ENCODE measurements at places on chromosomes 7 and 10.

GRCh38 chr7:48471196-48471595 is 299.9 kb downstream of the ABCA13 start:
- no peak for DNase-seq

DNA sequence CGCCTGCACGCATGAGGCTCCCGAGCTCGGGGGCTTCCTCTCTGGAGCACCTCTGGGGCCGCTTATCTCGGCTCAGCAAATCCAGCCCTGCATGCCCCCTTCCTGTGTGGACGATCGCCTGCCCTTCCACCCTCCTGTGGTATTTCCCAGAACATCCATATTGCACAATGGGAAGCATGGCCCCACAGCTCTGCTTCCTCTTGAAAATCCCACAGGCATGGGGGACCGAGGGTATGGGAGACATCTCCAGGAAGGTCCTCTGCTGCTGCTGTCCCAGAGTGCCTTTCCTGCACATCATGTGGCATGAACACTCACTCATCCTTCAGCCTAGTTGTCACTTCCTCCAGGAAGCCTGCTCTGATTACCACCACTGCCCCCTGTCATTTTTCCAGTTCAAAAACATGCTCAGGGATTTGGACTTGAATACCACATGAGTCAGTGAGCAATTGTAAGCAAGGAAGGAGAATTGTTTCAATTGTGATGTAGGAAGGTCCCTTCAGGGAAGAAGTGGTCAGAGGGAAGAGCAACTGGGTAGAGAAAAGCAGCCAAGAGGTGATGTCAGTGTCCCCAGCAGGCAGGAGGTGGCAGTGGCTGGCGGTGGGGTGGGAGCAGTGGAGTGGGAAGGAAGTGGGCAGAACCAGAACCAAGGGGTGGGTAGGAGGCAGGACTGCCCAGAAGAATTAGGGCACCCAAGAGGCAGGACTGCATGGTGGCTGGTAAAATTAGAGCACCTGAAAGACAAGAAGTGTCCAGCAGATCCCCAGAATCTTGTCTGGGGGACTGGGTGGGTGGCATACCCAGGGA is 67.5 kb upstream of the ZMIZ1 start:
- no peak for DNase-seq

- no peak for DNase-seq
Observed at GRCh38 chr10:50464004-50464409, 159.7 kb downstream of the SGMS1 start.

DNA sequence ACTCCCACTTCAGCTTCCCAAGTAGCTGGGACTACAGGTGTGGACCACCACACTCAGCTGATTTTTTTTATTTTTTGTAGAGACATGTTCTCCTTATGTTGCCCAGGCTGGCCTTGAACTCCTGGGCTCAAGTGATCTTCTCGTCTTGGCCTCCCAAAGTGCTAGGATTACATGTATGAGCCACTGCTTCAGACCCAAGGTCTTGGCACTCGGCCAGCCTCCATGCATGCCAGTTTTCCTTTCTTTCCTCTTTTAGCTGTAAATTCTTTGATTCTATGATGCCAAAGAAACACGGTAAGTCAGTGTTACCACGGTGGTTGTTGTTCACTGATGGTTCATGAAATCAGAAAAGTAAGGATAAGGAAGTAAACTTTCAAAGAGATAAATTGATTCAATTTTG is 3.0 kb upstream of the MGAM start:
- DNase-seq: no peak

DNA sequence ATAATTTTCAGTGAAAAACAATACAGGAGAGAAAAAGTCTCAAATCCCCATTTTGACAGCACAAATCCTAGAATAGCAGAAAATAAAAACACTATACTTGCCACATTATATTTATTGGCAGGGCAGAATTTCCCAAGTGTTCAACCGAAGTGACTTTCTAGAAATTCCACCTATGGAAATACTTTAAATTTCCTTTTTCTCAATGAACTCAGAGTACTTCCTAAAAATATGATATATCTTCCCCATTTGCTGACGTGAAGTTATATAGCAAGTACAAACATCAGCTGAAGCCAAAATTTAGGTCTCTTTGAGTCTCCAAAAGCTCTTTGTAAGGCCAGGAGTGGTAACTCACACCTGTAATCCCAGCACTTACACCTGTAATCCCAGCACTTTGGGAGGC is 83.3 kb downstream of the NT5C2 start:
- no peak for DNase-seq

DNA sequence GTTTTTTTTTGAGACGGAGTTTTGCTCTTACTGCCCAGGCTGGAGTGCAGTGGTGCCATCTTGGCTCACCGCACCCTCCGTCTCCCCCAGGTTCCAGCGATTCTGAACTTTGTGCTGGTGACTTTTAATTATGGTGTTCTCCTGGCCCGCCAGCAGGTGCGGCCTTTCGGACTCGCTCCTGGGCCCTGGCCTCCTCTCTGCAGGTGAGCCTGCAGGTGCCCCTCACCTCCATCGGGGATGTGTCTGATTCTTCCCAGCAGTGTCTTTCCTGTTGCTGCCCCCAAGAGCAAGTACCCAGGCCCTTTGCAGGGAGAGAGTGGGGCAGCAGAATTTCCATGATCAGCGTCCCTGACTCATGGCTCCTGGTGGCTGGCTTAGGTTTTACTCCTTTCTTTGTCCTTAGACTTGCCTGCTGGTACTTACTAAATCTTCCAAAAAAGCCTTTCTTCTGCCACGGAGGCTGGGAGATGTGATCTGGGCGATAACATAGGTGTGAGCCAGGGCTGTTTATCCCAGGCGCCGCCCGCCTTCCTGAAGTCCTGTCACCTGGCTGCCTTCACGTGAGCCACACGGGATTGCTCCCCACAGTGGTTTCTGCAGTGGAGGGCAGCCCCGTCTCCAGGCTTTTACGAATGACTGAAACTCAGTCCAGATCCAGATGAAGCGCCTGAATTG is 10.7 kb downstream of the WIPI2 start:
- no peak for DNase-seq

DNA sequence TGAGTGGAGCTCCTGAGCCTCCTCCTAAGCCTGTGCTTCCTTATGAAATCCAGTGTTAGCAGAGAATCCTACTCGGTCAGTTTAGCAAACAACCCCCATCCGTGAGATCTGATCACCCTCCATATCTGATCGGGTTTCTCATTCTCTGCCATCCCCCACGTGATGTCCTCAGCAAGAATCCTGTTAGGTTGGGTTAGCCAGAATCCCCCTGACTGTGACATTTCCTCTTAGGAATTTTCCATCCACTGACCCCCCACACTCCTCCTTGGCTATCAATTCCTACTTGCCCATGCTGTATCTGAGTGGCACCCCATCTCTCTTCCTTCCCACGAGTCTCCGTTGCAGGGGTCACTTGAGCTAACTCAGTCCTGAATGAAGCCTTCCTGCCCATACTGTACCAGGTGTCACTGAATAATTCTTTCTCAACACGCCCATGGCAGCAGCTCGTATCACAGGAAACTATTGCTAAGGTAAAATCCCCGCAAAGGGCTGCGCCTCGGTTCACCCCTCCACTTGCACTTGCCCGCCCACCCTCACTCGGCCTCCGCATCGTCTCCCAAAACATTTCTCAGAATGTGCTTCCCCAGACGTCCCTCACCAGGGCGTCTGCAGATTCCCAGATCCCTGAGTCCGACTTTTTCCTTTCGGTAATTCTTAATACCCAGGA is 44.1 kb downstream of the MYOF start:
- DNase-seq: no peak

- DNase-seq: no peak
Observed at GRCh38 chr10:37314862-37315261, 189.5 kb downstream of the ANKRD30A start.

DNA sequence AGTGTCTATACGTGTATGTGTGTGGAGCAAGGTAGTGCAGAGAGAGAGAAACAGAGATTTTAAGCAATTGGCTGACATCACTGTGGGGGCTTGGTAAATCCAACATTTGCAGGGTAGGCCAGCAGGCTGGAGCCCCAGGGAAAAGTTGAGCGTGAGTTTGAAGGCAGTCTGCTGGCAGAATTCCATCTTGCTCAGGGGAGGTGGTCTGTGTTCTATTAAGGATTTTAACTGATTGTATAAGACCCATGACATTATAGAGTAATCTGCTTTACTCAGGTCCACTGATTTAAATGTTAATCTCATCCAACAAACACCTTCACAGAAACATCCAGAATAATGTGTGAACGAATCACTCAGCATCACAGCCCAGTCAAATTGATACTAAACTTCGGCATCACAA is 912.9 kb downstream of the GRM8 start:
- no peak for DNase-seq

DNA sequence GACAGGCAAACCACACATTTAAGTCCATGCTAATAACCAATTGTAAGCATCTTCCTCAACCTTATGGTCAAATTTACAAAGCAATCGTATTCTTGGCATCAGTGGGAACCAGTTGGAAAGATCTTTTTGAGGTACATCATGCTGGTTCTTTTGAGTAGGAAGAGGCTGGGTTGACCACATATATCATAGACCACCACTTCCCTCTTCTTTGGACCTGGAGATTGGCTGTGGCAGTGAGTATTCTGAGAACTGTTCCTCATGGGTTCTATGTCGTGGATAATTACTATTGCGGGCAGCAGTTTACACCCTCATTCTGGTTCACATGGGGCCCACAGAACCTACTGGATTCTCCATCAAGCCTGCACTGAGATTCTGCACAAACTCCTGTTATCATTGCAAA is 35.5 kb upstream of the C1GALT1 start:
- no peak for DNase-seq

DNA sequence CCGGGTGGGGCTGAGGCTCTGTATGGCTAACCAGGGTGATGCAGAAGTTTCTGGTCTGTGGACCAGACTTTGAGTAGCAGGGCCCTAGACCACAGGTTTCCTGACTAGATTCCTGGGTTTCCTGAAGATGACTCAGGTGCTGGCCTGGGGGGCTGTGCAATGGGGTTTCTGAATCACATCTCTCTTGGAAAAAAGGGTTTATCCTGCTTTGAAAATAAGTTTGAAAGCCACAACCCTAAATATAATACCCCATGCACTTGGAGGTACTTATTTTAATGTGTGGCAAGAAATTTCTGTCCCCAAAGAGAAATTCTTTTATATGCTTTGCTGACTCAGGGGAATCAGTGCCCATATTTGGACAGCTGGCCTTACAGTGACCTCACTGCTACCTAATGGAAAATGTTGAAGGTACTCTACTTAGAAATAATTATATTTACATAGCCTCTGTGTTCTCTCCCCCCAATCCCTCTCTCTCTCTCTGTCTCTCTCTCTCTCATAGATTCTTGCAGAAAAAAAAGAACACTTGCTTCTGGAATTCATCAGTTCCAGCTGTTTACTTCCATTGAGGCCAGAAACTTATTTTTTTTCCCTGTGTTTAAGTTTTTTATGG is 184.4 kb upstream of the LYZL2 start:
- DNase-seq: no peak

GRCh38 chr7:131527456-131527855 is 29.0 kb downstream of the PODXL start:
- DNase-seq: no peak

GRCh38 chr10:124344266-124344590 is 74.5 kb downstream of the OAT start:
- DNase-seq: no peak

- no peak for DNase-seq
Observed at GRCh38 chr7:76066716-76067503, 19.0 kb downstream of the MDH2 start.

GRCh38 chr7:27125986-27126394 is 4.6 kb downstream of the HOXA4 start:
- no peak for DNase-seq

DNA sequence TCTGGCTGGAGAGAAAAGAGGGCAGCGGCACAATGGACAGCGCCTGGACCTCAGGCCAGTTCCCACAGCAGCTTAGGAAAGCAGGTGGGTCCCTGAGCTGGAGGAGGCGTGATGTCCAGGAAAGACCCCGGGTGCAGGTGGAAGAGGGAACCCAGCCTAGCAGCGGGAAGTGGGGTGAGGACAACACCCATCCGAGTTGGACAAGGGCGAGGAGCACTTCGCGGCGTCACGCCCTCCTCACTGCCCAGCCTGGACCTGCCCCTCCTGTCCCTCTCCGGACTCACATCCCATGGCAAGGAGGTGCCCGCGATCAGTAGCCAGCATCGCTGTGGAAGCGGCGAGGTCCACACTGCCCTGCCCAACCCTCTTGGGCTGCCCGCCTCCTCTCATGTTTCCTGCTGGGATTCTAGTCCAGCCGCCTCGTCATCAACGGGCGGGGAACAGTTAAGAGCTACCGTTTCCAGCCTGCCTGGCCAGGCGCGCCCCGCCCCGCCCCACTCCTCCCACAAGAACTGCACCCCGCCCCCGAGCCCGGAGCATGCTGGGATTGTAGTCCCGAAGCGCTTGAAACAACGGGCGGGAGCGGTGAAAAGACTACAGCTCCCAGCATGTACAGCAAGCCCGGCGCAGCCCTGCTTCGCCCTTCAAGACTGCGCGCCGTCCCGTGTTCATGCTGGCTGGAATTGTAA is 930.6 kb upstream of the ZNF722 start:
- no peak for DNase-seq

DNA sequence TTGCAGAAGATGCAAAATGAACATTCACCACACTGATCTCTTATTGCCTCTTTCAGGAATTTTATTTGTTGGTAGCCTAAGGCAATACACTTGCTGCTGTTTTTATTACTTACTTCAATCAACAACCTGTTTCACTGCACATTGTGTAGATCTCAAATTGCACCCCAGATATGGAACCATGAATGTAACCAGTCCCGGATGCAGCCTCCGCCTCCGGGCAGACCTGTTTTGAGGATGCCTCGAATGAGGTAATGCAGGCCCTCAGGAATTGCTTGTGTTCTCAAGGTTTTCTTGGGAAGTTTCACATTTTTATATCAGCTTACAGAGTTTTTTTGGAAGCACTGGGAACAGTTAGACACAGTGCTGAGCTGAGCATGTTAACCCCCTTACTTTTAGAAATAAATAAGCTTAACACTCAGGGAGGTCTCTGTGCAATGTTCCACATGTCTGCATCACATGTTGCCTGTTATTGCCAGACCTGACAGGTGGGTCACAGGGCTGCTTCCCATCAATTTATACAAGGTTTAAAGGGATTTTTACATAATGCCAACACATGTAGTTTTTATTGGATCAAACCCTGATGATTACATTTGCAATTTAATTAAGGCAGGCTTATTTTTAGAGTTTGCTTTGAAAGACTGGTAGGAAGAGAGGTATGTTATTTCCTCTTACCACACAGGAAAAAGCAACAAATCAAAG is 193.1 kb upstream of the POM121L12 start:
- DNase-seq: no peak

Measured in stimulated activated CD4-positive, alpha-beta T cell treated with anti-CD3 and anti-CD28 coated beads, Interleukin-1b, Interleukin-23, amount 100 ng/mL, for 1 hour (primary cell).